ENCODE measurements at places on chromosomes 2 and 18.
A peak's percentile ranks its signal among the peaks of the same experiment; 100 is the strongest.

- no peak for DNase-seq
These were observed 28.2 kb upstream of the CYRIA start for GRCh38 chr2:16693854-16694253.

- DNase-seq, result no peak
These were observed 33.4 kb upstream of the PPP4R1 start for GRCh38 chr18:9647496-9648323.

DNA sequence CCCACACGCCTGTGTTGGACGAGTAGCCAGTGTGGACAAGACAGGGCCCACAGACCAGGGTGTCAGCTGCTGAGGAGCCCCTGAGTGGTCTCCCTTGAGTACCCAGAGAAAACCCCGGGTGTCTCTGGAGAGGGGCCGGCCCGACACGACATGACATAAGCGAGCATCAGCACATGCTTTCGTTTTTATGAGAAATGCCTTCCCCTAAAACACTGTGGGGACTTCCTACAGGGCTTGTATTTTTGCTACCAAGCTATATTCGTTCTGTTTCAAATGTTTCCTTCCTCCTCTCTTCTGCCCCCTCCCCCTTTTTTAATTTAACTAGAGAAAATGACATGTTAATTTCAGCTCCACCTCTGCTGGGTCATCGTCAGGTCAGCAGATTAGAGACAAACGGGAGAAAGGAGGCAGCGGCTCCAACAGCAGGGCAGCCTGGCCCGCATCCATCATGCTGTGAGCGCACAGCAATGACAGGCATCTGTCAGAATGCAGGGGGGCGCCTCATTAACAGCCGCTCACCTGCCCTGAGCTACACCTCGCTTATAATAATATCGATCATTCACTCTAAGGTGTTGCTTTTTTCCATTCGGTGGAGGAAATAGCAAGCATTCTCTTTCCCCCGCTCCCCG, 286.2 kb downstream of the ZNF516 start:
- no peak for DNase-seq

- no peak for DNase-seq
These were observed 287.9 kb upstream of the GULP1 start for GRCh38 chr2:188003800-188004199.

- no peak for DNase-seq
These were observed 132.0 kb downstream of the QPCT start for GRCh38 chr2:37476411-37476810.

GRCh38 chr2:82013641-82014040, 1709.1 kb upstream of the LRRTM1 start:
- no peak for DNase-seq

DNA sequence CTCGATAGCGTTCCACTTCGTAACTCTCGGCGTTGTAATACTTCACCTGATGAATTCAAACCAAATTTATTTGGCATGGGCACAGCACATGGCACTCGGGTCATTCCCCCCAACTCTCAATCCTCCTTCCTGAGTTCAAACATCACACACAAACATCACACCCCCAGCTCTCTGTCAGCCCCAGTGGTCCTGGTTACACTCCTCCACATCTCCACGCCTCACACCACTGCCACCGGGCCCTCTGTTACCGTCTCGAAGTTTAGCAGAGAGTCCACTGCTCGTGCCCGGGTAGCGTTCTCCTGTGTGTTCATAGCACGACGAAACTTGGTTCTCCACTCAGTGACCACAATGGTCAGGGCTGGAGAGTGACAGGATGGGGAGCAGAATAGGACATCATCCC, 4.6 kb downstream of the ABCB6 start:
- DNase-seq, result no peak

- DNase-seq, result no peak
These were observed 27.0 kb upstream of the ACVR1 start for GRCh38 chr2:157903151-157903550.

GRCh38 chr2:62787386-62787785, 81.9 kb downstream of the EHBP1 start:
- no peak for DNase-seq

GRCh38 chr2:98550165-98550564, 58.1 kb downstream of the COA5 start:
- DNase-seq, result no peak

GRCh38 chr2:46815121-46815802, 100.3 kb downstream of the MCFD2 start:
- DNase-seq, result no peak

- DNase-seq, result no peak
These were observed 96.7 kb upstream of the SIX3 start for GRCh38 chr2:44844651-44845270.

DNA sequence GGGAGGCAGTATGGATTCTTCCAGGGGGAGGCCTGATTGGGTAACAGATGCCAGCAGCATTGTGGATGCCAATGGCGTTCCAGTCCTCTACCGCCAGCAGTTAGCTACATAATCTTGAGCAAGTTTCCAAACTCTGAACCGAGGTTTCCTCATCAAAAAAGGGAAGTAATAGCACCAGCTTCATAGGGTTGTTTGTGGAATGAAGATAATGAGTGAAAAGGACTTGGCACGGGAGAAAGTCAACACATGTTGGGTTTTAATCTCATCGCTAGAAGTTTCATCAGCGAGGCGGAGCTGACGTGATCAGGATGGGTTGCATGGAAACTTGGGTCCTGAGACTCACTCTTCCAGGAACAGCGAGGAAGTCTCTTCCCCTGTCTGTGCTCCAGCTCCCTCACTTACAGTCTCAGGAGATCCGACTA, 266.7 kb downstream of the SH3BP4 start:
- DNase-seq, result no peak

DNA sequence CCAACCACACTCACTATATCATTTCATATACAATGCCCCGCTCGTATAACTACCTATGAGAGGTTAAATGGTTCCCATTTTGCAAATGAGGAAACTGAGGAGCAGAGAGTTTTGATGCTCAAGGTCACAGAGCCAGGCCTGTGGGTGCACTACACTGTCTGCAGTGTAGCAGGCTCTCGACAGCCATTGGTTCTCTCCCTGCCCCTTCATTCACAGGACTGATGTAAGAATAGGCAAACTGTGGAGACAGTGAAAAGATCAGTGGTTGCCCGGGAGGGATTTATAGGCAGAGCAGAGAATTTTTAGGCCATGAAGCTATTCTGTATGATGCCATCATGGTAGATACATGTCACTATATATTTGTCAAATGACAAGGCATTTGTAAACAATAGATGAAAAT, 39.0 kb upstream of the LBH start:
- no peak for DNase-seq

- DNase-seq, result no peak
These were observed 82.6 kb downstream of the THADA start for GRCh38 chr2:43513216-43513615.

GRCh38 chr2:56286936-56287335, 103.1 kb downstream of the CCDC85A start:
- no peak for DNase-seq

- no peak for DNase-seq
These were observed 26.8 kb downstream of the YES1 start for GRCh38 chr18:785242-785641.

GRCh38 chr18:22977847-22978701, 44.9 kb downstream of the RBBP8 start:
- DNase-seq, result peak; percentile 25

- DNase-seq, result no peak
These were observed 490.0 kb downstream of the TXNL1 start for GRCh38 chr18:56148373-56148772.

- DNase-seq, result no peak
These were observed 19.6 kb upstream of the DNAH7 start for GRCh38 chr2:196088203-196088602.

- no peak for DNase-seq
These were observed 61.8 kb upstream of the YWHAQ start for GRCh38 chr2:9692456-9693195.

GRCh38 chr18:9708057-9708433, at the start of gene RAB31:
RAB31 (plus strand) TSS chr18:9708301; CDS start chr18:9708406, 105 bp downstream.
- DNase-seq, result no peak

Measured in left renal cortex interstitium (tissue), 4 donors.